ENCODE measurements at places on chromosomes 16 and 17.

- DNase-seq = peak; percentile 88
Observed at GRCh38 chr16:18969050-18969854, 14.5 kb upstream of the TMC7 start.

- no peak for DNase-seq
Observed at GRCh38 chr16:81243942-81244341, 5.5 kb downstream of the BCO1 start.

DNA sequence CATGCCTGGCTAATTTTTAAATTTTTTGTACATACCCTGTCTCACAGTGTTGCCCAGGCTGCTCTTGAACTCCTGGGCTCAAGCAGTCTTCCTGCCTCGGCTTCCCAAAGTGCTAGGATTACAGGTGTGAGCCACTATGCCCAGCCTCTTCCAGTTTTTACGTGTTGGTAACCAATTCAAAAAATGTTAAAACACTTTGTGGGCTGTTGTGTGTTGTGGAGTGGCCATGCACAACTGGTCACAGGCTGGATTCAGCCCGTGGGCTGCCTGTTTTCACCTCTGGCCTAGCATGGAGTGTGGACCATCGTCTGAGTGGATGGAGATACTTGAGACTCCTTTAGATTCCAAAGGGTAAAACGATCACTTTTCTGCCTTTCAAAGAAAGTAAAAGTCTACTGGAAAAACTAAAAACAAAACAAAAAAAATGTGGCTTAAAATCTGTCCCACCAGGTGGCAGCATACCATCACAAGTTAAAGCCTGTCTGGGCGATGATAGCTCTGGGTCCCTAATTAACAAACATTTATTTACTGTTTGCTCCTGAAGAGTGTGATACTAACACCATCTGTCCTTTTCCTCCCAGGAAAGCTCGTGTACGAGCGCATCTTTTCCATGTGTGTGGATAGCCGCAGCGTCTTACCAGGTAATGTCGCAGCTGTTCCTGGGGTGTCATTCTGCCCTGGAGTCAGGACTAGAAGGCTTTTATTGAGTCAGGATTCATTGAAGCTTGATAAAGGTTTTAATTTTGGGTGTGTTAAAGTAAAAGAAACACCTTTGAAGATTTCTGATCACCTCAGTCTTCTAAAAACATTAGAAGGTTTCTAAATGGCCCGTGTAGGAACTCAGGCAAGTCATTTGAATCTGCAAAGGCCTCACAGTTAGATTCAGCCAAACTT is 45.8 kb downstream of the VPS35L start:
- no peak for DNase-seq

GRCh38 chr16:66095676-66096075 is 270.8 kb upstream of the CDH5 start:
- DNase-seq = no peak
